ENCODE measurements at places on chromosomes 7 and 10. TPM values are rescaled to one million over a fixed set of nuclear protein-coding genes. Genes with fewer than 3 reads are reported as not detected.

- no peaks in the 10 kb centered on the region for H3K27me3 ChIP-seq
- no peak overlapping the region for H3K4me3 ChIP-seq
- H3K27ac ChIP-seq: no peak overlapping the region
Measured at GRCh38 chr10:90398566-90398965, 459.3 kb downstream of the HTR7 start.

DNA sequence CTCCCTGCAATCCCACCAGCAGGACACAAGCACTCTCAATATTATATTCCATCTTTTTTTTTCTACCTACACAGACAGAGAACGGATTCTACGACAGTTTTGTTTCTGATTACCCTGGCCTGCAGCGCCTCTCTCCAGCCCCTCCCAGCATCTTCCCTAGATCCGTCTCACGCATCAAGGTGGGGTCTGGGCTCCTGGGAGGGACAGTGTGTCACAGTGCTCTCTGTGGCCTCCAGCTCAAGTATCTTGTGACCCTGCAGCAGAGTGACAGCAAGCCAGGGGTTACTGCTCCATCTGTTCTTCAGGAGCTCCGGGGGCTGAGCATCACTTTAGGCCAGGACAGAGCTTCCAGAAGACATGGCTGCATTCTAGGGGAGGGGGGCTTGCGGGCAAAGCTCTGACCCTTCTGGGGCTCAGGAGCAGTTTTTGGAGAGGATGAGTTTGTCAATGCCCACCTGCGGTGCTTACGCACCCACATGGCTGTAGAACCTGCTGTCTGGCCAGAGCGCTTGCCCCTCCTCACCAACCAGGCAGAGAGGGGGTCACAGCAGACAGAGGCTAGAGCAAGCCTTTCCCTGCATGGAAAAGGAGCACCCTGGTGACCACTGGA, 22.6 kb downstream of the MYO1G start:
- no peak overlapping the region for H3K4me3 ChIP-seq
- no peaks in the 10 kb centered on the region for H3K27me3 ChIP-seq
- no peak overlapping the region for H3K27ac ChIP-seq
- no peaks in the 10 kb centered on the region for H3K4me1 ChIP-seq

GRCh38 chr7:30469303-30469702, 9.3 kb downstream of the NOD1 start:
- peak; percentile 66 for DNase-seq
- H3K4me3 ChIP-seq: no peak overlapping the region
- no peaks in the 10 kb centered on the region for H3K36me3 ChIP-seq
- peaks cover 14% of the 10 kb centered on the region for H3K4me1 ChIP-seq

GRCh38 chr10:113982769-113983168, 60.9 kb upstream of the ADRB1 start:
- H3K27ac ChIP-seq: no peak overlapping the region
- H3K4me3 ChIP-seq: no peak overlapping the region
- DNase-seq: no peak
- peaks cover 4% of the 10 kb centered on the region for H3K4me1 ChIP-seq
- H3K27me3 ChIP-seq: no peaks in the 10 kb centered on the region
- no peaks in the 10 kb centered on the region for H3K36me3 ChIP-seq

DNA sequence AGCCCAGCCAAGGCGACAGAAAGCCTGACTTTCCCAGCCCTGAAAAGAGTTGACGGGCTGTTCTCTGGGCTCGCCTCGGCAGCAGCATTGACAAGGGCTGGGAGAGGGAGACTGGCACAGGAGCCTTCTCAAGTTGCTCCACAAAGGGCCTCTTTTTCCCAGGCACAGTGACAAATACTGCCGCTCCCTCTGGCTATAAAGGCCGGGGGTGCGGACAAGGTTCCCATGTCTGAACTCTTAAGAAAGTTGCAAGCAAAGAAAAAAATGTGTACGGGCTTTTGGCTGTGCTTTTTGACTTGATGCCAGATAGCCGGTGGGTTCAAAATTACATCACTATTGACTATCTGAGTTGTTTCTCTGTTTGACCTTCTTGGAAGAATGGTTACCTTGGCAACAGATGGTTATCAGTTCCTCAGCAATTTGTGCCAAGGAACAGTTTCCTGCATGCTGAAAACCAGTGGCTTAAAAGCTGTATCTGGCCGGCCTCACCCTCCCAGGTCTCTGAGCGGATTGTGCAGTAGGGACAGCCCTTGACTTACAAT, 115.9 kb upstream of the EEPD1 start:
- H3K27ac ChIP-seq: no peak overlapping the region
- DNase-seq: no peak
- H3K27me3 ChIP-seq: no peaks in the 10 kb centered on the region
- no peaks in the 10 kb centered on the region for H3K36me3 ChIP-seq
- no peak overlapping the region for H3K4me3 ChIP-seq
- H3K4me1 ChIP-seq: peaks cover 3% of the 10 kb centered on the region

DNA sequence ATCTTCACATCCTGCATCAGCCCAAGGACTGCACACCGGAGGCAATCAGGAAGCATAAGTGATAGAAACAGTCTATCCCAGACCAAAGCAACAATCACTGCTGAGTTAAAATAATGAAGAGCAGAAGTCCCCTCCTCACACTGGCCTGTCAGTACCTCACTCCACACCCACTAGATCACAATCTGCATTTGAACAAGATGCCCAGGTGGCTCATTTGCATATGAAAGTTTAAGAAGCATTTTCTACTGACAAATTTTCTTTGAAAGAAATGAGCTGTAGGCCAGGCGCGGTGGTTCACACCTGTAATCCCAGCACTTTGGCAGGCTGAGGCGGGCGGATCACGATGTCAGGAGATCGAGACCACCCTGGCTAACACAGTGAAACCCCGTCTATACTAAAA, 77.4 kb downstream of the CUL2 start:
- no peak overlapping the region for H3K27ac ChIP-seq
- no peak overlapping the region for H3K4me3 ChIP-seq
- no peaks in the 10 kb centered on the region for H3K4me1 ChIP-seq
- DNase-seq: no peak
- H3K36me3 ChIP-seq: no peaks in the 10 kb centered on the region
- no peaks in the 10 kb centered on the region for H3K27me3 ChIP-seq

OPN1SW gene
- total RNA-seq: not detected

SLC39A12 gene
- total RNA-seq: not detected
